ENCODE measurements at places on chromosomes 3 and 15.

- no peak for DNase-seq
Measured at GRCh38 chr3:141764986-141765385, 1.8 kb downstream of the GRK7 start.

DNA sequence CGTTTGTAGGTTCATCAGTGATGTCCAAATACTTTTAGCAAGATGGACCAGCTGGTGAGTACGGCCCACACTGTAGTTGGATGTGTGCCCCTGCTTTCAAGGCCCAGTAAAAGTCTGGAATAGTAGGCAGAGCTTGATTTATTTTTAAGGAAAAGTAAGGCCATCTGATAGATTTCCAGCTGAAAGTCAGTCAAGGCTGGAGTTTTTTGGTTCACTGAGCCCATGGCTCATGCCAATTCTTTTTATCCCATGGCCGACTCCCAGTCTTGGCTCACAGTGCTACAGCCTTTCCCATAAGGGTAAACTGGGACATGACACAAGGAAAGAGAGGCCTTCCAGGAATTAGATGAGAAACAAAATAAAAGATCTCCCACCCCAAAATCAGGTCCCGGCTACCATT, 13.5 kb downstream of the CCDC80 start:
- peak; percentile 58 for DNase-seq

- no peak for DNase-seq
Measured at GRCh38 chr3:50138266-50139200, 16.6 kb upstream of the SEMA3F start.

DNA sequence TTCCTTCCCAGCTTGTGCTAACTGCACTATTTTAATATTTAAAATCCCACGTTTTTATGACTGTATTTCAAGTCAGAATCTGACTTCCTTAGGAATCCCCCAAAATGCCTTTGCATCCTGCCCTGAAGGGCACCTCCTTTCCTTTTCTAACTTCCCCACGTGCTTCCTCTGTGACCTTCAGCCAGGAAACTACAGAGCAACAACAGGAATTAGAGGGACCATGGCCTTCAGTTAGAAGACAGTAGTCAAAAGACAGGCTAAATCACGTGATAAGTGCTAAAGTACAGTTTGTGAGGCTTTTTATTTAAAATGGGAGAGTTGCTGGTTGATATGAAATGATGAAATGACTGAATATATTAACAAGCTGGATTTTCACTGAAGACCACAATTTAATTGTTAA, 11.8 kb upstream of the ABHD10 start:
- DNase-seq = no peak

- no peak for DNase-seq
Measured at GRCh38 chr3:128468791-128469527, 2.3 kb upstream of the DNAJB8 start.

DNA sequence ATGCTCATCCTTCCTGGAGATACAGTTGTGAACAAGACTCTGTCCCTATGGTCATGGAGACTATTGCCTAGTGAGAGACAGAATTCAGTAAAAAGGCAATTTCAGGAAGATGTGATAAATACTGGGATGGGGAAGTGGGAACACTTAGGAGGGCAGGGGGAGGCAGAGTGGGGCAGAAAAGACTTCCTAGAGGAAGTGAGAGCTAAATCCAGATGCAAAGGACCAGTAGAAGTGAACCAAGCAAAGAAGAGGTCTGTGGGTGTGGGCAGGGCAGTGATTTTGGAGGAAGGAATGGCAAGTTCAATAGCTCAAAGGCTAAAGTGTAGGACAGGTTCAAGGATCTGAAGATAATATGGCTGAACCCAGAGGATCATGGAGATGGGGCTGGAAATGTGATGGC, 68.9 kb downstream of the CD200R1L start:
- no peak for DNase-seq

DNA sequence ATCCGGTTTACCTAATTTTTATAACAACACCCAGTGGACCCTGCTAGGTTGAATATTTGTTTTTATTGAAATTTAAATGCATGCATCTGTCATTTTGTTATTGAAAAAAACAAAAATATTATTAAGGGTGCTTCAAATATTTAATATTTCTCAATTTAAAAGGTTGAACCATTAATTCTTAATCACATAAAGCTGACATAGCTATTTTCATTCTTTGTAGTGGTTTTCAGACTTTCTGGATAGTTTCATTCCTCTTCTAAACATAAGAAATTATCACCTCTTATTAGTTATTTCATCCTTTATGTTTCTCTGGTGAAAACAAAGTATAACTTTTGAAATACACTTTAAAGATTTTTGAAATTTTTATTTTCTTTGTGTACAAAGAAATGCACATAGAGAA, 369.9 kb upstream of the PLSCR5 start:
- no peak for DNase-seq

DNA sequence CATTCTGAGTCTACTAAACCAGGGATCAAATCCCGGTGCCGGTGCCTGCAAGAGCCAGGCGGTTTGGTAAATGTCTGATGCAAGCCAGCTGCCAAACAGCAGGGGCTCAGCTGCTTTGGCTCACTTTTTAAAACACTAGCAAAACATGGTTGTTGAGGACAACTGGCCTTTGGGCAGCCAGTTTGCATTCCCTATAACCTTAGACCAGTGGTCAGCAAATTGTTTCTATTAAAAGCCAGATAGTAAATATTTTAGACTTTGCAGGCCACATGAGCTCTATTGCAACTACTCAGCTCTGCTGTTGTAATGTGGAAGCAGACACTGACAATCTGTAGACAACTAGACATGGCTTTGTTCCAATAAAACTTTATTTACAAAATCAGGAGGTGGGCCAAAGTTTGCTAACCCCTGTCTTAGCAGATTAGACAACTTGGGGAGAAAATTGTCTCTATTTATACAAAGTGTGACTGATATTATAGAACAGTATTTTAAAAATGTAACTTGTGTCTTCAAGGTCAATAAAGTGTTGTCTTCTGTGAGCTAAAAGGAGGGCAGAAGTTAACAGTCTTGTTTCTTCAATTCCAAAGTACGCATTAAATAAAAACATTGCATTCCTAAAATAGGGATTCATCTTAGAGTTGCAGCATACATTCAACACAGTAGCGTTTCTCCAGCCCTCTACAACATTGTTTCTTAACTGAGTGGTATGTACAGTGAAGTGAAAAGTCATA, 67.6 kb downstream of the SSUH2 start:
- DNase-seq = no peak

All from muscle of arm (tissue), 14 donors.